ENCODE measurements at places on chromosomes 4 and X.

GRCh38 chr4:106365613-106366012 lies 3.0 kb downstream of the GIMD1 start:
- DNase-seq, result no peak

- no peak for DNase-seq
Observed at GRCh38 chrX:117996918-117997480, 119.6 kb downstream of the KLHL13 start.

- no peak for DNase-seq
Observed at GRCh38 chr4:42642101-42642797, 14.7 kb downstream of the ATP8A1 start.

- no peak for DNase-seq
Observed at GRCh38 chrX:1360171-1360570, 23.6 kb downstream of the IL3RA start.

GRCh38 chrX:29024871-29025270 lies 437.6 kb downstream of the IL1RAPL1 start:
- no peak for DNase-seq

GRCh38 chr4:28482580-28483270 lies 1622.1 kb downstream of the STIM2 start:
- DNase-seq, result no peak

DNA sequence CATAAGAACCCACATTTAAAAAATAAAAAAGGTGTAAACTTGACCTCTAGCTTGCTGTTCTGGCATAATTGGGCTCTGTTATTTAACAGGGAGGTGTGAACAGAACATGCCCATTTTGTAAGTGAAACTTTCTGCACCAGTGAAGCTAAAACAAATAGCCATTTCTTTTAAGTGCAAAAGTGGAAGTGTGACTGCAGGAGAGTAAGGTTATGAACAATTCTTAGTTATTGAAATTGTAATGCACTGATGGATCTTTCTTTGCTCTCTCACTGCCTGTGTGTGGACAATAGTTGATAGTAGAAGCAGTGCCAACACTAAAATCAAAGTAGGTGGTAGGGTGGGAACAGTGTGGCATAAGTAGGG lies 12.6 kb downstream of the P2RY10 start:
- DNase-seq, result no peak

- no peak for DNase-seq
Observed at GRCh38 chr4:4200624-4201023, 26.1 kb downstream of the OTOP1 start.

- DNase-seq, result no peak
Observed at GRCh38 chr4:18321956-18322530, 300.5 kb upstream of the LCORL start.

- no peak for DNase-seq
Observed at GRCh38 chr4:113276464-113277170, 227.2 kb downstream of the ANK2 start.

GRCh38 chrX:118795528-118796280 lies 27.9 kb upstream of the ZCCHC12 start:
- no peak for DNase-seq

DNA sequence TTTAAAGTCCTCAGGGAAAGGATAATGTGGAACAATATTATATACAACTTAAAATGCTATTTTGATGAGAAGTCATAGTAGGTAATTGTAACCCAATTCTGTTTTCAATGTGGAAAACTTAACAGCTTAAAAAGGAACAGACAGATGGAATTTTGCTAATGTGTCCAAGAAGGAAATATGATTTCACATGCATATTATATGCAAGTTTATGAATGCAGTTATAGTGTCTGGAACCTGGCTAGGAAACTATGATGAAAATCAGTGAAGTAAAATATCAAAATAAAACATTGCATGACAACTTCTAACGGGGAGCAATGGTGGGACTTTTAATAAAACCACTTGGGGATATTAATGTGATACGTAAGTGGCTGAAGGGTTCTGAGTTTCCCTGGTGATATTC lies 152.6 kb upstream of the HAND2 start:
- no peak for DNase-seq

GRCh38 chr4:795726-796119 lies 30.2 kb downstream of the CPLX1 start:
- DNase-seq, result no peak

DNA sequence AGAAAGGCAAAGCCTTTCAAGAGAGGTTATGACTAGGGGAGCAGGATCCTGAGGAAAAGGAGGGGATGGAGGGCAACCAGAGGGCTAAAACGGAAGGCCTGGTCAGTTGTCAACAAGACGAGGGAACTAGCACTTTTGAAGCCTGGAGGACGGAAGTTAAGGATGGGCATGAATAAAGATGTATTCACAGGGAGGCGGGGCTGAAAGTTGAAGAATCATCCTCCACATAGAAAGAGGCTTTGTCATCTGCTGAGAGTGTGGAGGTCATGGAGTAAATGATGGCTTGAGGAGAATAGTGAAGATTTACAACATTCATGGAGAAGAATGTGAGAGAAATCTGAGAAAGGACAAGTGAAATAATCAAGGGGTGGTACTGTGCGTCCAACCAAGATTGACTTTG lies 137.5 kb downstream of the MAGEB17 start:
- no peak for DNase-seq

DNA sequence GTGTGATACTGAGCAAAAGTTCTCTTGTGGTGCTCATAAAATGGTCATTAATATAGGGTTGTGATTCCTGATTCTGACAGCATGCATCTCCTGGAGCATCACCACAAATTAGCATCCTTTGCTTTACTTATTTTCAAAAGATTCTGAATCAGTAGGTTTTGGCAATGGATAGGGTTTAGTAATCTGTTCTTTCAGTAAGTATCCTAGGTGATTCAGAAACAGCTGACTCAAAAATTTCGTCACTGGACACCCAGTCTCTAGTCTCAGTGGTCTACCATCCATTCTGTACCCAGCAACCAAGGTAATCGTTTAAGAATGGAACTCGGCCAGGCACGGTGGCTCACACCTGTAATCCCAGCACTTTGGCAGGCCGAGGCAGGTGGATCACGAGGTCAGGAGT lies 4.1 kb downstream of the CBLL2 start:
- no peak for DNase-seq

DNA sequence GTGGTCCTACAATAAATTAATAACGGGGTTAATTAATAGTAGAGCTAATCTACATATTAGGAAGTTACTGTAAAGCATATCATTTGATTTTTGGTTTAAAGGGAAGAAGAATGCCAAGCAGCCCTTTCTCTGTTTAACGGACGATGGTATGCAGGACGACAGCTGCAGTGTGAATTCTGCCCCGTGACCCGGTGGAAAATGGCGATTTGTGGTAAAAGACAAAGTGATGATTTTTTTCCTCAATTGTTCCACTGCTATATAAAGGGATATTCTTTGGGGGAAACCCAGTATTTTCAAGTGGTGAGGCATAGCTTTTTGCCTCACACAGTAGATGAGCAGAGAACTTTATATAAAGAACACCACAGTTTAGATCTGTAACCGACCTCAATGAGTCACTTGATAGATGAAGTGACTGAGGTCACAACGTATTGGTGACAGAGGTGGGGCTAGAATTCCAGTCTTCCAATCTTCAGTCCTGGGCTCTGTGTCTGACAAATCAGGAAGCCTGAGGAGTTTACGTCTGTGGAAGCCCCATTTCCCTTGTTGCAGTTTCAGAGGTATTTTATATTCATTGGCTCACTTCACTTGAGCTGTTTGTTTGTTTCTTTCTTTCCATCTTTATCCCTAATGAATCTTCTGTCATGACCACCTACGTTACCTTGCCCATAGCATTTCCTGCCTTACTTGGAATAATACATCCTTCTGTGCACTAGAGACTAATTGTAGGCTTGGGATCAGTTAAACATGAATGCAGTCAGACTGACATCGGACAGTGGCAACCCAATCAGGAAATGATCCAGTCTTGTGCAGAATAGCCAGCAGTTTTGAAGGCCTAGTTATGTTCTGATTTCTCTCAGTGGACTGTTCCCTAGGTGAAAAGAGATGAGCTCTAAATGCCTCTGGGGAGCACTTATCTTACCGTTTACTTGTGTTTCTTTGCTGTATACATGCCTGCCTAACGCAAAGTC lies 30.1 kb downstream of the ZRSR2 start:
- DNase-seq, result no peak

- no peak for DNase-seq
Observed at GRCh38 chr4:26459054-26459755, 31.1 kb downstream of the CCKAR start.

- peak; percentile 4 for DNase-seq
Observed at GRCh38 chr4:88244816-88245579, 39.4 kb downstream of the PPM1K start.

DNA sequence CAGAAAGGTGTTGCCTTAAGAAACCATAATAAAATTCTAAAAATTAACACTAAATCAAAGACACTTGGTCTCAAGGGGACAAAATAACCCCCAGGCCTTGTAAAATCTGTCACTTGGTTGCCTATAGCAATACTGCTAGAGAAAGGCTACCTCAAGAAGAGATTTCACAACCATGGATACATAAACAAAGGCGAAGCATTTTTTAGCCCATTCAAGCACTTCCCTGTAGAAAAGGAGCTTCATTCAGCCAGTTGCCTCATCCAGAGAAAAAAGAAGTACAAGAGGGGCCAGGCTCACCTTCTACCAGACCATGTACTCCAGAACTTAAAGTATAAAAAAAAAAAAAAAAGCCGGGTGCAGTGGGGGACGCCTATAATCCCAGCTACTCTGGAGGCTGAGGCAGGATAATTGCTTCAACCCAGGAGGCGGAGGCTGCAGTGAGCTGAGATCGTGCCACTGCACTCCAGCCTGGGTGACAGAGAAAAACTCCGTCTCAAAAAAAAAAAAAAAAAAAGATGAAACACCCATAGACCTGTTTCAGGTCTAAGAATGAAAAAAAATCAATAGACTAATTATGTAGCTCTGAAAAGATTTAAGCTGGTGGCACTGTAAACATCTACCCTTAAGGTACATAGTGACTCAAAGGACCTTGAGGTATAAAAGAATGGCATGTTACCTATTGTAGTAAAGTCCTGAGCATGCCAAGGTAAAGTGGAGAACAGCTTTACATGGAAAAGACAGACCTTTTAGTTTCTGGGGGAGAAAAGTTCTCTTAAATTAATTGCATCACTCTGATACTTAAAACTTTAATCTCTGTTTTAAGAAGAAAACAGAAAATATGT lies 18.0 kb downstream of the RUFY3 start:
- DNase-seq, result no peak

DNA sequence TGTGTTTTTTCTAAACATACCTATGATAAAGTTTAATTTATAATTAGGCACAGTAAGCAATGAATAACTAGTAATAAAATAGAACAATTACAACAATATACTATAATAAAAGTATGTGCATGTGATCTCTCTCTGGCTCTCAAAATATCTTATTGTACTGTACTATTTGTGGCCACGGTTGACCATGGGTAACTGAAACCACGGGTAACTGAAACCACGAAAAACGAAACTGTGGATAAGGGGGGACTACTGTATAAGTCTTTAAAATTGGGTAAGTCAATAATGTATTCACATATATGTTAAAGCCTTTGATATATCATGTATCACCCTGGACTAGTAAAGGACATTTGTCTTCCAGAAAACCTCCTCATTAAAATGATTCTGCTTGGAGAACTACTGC lies 20.0 kb downstream of the TMEM154 start:
- DNase-seq, result no peak

DNA sequence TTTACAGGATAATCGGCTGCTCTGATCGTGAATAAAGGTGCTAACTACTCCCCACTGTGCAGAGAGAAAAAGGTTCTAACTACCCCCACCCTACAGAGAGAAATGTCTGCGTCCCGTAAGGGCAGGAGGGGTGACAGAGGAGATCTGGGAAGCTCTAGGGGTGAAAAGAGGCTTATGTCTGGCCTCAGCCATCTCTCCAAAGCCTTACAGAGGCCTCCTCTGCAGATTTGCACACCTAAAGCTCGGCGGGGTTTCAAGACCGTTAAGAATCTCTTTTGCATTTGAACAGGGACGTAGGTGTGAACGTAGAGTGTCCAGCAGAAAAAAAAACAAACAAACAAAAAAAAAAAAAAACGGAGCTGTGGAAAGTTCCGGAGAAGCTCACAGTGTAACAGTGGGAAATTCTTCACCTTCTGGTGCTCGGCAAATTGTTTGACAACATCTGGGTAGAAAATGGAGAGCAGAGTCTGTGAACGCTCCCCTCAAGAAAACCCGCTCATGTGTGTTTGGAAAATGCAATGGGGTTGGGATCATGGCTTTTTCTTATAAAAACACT lies 161.0 kb downstream of the SHOX start:
- DNase-seq, result no peak

DNA sequence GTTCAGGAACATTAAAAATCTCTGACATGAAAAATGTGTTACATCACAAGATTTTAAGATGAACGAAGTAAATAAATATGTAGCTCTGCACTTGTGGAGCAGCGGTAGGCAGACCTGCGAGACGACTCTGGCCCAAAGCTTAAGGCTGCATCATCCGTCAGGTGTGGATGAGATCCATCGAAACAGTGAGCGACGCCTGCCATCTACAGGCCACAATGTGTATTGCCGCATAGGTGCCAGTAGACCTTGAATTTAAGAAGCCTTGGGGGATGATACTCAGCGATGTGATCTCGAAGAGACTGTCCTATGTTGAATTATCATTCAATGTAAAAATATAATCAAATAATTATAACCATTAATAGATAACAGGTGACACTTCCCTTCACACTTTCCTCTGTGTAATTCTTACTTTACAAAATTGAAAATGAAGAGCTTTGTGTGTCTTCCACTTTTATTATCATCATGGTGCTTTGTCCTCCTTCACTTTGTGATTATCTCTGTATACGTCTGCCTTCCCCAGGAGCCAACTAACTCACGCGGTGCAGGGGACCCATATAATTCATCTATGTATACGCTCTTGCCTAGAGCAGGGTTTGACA lies 851.0 kb downstream of the RAB28 start:
- peak; percentile 29 for DNase-seq

GRCh38 chr4:149793459-149793858 lies 22.2 kb downstream of the IQCM start:
- DNase-seq, result no peak

- DNase-seq, result no peak
Observed at GRCh38 chr4:52622564-52622963, 36.5 kb downstream of the USP46 start.

DNA sequence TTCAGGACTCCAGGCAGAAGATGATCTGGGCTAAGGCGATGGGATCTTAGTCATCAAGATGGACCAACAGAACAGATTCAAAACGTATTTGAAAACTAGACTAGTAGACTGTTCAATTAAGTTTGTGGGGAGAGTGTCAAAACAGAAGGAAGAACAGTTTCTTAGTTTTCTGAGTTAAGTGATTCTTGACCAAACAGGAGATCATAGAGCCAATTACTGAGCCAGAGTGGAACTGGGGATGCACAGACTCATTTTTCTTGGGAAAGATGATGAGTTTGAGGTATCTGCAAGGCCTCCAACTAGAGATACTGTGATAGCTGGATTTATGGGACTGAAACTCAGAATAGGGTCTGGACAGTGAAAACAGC lies 119.5 kb downstream of the REELD1 start:
- no peak for DNase-seq

DNA sequence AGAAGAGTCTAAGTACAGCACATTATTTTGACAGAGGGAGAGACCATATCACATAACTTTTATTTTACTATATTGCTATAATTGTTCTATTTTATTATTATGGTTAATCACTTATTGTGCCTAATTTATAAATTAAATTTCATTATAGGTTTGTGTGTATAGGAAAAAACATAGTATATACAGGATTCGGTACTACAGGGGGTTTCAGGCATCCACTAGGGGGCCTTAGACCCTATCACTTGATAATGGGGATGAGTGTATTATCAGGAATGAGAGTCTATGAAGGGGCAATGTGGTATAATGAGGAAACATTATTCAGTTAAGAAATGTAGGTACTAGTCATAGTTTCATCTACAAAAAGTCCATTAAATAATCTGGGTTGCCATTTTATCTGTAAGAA lies 833.1 kb downstream of the C4orf33 start:
- no peak for DNase-seq

GRCh38 chrX:36640232-36640631 lies 367.9 kb upstream of the FAM47C start:
- no peak for DNase-seq
